Dermis blood vessel endothelial cell (primary cell): ENCODE measurements at places on chromosomes 2 and 18. TPM values are rescaled to one million over a fixed set of nuclear protein-coding genes. Genes with fewer than 3 reads are reported as not detected.

MAP3K19 gene
- total RNA-seq: not detected in 2 replicates

ELMOD3 gene
- 10.0 and 12.3 TPM in 2 replicates for total RNA-seq

UGT1A1 gene
- total RNA-seq: not detected in 2 replicates

TMEM37 gene
- total RNA-seq: 0.05 and 0.51 TPM in 2 replicates

SAG gene
- total RNA-seq: 0.19 TPM in 1 of 2 replicates, not detected in the other

ITGAV gene
- 182 and 188 TPM in 2 replicates for total RNA-seq

DSG1 gene
- total RNA-seq: not detected in 2 replicates

PLGLB2 gene
- total RNA-seq: 0.65 and 1.7 TPM in 2 replicates

SEPTIN10 gene
- 149 and 179 TPM in 2 replicates for total RNA-seq

TM4SF20 gene
- total RNA-seq: not detected in 2 replicates

C1GALT1C1L gene
- 0.17 and 0.37 TPM in 2 replicates for total RNA-seq

PIEZO2 gene
- 141 and 342 TPM in 2 replicates for total RNA-seq

FLACC1 gene
- 0.84 and 2.0 TPM in 2 replicates for total RNA-seq

CENPA gene
- 5.1 and 14.3 TPM in 2 replicates for total RNA-seq

RESP18 gene
- total RNA-seq: not detected in 2 replicates

- no peak for DNase-seq
These were observed 7.1 kb upstream of the AGFG1 start for GRCh38 chr2:227464851-227465250.

- no peak for DNase-seq
These were observed 124.4 kb downstream of the CCDC178 start for GRCh38 chr18:33316146-33316587.

GRCh38 chr2:47870641-47871540, 35.4 kb downstream of the FBXO11 start:
- no peak for DNase-seq

DNA sequence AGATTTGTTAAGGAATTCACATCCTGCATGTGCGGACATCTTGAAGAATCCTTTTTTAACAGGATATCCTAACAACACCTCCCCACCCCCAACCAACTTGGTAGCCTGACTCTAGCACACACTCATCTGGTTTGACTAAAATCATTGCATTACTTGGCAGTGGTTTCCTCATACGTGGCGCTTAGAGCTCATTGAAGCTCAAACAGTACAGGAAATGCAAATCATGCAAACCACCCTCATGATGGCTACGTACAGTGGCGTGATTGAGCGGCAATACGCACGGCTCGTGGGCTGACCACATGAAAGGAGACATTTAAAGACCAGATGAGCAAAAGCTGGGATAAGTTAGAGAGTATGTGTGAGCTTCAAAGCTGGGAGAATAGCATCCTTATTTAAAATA, 336.2 kb downstream of the ZEB2 start:
- no peak for DNase-seq

- DNase-seq: peak; percentile 91
These were observed 35.5 kb upstream of the HAAO start for GRCh38 chr2:42827647-42828486.

DNA sequence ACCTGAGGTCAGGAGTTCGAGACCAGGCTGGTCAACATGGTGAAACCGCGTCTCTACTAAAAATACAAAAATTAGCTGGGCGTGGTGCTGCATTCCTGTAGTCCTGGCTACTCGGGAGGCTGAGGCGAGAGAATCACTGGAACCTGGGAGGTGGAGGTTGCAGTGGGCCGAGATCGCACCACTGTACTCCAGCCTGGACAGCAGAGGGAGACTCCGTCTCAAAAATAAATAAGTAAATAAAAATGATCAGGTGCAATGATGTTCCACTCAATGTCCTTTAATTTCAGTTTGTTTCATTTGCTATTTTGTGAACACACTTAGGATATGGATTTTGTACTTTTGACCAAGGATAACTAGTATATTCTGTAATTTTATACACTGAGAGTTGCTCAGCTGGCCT, 9.3 kb downstream of the HADHA start:
- DNase-seq: peak; percentile 24

DNA sequence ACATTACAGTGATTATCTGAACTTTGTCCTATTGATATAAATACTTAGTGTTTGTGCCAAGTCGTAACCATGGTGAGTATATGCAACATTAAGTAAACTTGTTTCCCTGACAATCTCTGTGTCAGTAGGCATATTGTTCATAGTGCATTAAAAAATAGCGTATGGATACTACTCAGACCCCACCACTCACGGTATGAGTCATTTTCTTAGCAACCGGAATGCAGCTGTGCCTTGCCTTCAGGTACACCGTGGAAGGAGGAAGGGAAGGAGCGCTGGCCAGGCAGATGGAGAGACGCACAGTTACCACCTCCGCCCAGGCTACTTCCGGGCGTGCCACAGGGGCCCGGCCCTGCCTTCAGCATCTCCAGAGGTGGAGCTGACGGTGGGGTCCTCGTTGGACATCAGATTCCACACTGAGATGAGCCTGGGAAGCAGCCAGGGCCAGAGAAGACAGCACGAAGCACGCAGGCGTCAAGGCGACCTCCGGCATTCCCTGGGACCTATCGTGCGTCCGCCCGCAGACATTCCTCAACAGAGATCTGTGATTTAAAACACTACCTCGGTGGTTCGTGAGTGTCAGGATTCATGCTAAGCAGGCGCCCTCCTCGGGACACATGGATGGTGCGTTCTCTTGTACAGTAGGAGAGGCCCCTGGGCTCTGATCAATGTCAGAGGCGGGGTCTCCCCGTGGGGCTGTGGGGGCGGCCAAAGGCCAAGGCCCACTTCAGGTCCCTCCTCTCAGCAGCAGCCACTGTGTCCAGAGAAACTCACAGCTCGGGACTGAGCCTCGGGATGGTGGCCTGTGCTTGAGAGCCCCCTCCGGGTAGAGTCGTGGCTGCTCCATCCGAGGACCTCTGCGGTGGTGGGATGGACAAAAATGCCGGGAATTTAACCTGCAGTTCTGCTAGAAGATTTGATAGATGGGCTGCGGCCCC, 82.2 kb upstream of the HDAC4 start:
- no peak for DNase-seq

- DNase-seq: no peak
These were observed 29.0 kb downstream of the PRKCE start for GRCh38 chr2:45680351-45680967.

DNA sequence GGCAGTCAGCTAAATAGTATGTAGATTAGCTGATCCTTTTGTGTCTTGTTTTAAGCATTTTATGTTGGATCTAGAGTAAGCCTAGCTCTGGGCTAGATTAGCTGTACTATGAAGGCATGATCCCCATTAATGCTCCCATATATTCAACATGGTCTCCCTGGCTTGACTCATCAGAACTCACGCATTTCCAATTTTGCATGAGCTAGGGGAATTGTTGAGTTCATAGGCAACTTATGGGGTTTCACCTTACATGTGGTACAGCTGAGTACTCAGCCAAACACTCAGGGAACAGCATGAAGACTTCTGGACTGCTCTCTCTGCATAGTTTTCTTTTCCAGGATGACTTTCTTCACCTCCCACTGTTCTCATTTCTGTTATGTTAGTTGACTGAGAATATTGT, 248.2 kb downstream of the TMX3 start:
- no peak for DNase-seq

DNA sequence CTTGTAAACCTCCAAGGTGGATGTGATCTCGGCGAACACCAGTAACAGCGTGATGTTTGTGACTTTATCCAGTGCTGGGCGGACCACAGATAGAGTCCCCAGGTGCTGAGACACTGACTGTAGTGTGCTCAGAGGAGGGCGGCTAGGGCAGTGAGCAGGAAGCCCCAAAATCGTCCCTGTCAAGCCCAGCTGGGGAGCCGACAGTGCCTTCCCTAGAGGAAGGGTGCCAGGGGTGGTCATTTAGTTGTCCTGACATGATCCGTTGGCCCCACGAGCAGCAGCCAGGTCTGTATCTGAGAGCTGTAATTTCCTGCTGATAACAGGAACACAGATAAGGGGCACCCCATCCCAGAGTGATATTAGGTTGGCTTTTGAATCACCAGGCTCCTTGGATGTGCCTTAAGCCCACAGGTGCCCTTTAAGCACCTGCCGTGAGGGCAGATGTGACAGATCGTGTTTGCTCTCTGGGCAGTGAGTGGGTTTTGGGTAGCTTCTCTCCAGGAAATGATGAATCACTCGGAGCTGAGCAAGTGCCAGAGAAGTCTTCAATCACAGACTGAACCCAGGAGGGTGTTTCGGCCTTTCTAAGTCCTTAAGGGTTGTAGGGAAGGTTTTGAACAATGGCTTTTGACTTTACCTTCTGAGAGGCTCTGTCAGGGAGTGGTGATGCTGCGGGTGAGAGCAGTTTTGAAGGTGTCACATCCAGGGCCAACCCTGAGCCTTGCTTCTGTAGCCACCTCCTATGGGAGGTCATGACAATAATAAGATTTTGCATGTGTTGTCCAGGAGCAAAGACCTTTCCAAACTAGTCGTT, 7.7 kb downstream of the LPIN1 start:
- DNase-seq: peak; percentile 87

DNA sequence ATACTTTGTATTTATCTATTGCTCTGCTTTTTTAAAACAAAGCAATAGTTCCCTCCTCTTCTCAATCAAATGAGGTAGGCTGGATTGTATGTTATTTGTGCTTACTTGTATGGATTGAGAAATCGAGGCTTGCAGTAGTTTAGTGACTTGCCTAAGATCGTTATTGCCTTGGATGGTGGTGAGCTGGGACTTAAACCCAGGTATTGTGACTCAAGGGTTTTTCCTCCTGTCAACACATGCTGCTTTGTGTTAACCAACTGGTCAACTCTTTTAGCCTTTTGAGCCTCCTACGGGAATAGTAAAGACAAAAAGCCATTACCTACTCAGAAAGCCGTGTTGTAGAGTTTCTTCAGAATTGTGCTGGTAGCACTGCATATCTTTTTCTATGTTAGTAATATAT, 95.2 kb upstream of the THUMPD2 start:
- no peak for DNase-seq

GRCh38 chr2:165293440-165294420, 54.5 kb downstream of the SCN2A start:
- peak; percentile 83 for DNase-seq
